ENCODE measurements at places on chromosomes 11 and 22. TPM values are rescaled to one million over a fixed set of nuclear protein-coding genes. Genes with fewer than 3 reads are reported as not detected.

- DNase-seq = peak; percentile 37
Observed at GRCh38 chr22:49046546-49047361, 780.9 kb downstream of the BRD1 start.

DNA sequence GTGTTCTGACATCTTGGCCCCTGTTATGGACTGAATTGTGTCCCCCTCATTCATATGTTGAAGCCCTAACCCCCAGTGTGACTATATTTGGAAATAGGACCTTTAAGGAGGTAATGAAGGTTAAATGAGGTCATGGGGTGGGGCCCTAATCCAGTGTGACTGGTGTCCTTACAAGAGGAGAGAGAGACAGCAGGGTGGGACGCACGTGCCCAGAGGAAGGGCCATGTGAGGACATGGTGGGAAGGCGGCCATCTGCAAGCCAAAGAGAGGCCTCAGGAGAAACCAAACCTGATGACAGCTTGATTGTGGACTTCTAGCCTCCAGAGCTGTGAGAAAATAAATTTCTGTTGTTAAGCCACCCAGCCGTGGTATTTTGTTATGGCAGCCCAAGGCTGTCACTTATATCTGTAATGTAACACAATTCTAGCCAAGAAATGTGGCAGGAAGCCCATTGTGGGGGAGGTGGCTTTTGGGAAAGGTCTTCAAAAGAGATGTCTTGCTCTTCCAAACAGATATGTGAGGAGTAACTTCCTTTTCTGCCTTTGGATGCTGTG, 23.7 kb downstream of the SLC22A6 start:
- DNase-seq = no peak

DNA sequence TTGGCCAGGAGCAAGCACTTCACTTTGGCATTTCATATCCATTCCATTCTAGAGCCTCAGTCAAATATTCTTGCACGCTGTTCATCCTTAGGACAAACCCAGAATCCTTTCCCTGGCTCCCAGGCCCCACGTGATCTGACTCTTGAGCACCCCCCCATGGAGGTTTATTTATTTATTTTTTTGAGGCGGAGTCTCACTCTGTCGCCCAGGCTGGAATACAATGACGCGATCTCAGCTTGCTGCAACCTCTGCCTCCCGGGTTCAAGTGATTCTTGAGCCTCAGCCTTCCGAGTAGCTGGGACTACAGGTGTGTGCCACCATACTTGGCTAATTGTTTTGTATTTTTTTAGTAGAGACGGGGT, 12.7 kb upstream of the TSGA10IP start:
- DNase-seq = no peak

GRCh38 chr11:128653801-128654231, 40.1 kb upstream of the FLI1 start:
- DNase-seq = no peak

C1QTNF5 gene
- not detected for total RNA-seq

DNA sequence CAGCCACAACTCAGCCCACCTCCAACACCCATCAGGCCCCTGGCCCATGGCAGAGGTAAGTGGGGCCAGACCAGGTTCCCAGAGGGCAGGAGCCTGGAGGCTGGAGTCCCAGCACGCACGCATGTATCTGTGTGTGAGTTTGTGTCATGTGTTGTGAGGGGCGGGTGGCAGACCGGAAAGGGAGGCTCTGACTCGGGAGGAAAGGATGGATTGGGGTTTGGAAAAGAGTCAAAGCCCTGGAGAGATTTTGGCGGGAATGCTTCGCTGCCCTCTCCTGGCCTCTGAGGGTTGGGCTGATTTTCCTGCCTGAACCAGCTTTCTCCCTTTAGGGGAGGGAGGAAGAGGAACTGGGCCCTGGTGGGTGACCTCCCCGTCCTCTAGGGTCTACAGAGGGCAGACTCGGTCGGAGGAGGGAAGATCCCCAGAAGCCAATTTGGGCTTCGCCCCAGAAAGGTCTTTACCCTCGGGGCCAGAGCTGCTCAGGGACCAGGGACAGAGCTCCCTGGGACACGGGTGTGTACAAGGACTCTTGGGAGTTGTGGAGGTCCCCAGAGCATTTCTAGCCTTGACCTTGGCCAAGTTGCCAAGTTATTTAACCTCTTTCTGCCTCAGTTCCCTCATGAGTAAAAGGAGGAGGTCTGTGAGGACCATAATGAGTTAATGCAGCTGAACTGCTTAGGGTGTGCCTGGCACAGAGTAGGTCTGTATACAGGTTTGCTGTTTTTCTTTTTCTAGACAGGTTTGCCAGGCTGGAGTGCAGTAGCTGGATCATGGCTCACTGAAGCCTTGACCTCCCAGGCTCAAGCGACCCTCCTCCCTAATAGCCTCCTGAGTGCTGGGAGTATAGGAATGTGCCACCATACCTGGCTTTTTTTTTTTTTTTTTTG, 6.9 kb downstream of the C11orf68 start:
- no peak for DNase-seq

DNA sequence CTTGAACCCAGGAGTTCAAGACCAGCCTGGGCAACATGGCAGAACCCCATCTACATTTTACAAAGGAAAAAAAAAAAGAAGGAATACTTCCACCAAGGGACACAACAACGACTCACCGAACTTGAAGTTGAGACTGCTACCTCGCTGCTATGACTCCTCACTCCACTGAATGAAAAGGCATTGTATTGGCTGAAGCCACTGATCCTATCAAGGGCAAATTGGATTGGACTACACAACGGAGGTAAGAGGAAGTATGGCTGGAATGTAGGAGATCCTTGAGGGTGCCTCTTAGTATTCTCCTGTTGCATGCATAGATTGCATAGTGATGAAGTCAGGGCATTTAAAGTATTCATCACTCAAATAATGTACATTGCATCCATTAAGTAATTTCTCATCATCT, 97.9 kb downstream of the CWF19L2 start:
- DNase-seq = no peak

TESMIN gene
- 6.3 TPM for total RNA-seq

TSGA10IP gene
- not detected for total RNA-seq

DNA sequence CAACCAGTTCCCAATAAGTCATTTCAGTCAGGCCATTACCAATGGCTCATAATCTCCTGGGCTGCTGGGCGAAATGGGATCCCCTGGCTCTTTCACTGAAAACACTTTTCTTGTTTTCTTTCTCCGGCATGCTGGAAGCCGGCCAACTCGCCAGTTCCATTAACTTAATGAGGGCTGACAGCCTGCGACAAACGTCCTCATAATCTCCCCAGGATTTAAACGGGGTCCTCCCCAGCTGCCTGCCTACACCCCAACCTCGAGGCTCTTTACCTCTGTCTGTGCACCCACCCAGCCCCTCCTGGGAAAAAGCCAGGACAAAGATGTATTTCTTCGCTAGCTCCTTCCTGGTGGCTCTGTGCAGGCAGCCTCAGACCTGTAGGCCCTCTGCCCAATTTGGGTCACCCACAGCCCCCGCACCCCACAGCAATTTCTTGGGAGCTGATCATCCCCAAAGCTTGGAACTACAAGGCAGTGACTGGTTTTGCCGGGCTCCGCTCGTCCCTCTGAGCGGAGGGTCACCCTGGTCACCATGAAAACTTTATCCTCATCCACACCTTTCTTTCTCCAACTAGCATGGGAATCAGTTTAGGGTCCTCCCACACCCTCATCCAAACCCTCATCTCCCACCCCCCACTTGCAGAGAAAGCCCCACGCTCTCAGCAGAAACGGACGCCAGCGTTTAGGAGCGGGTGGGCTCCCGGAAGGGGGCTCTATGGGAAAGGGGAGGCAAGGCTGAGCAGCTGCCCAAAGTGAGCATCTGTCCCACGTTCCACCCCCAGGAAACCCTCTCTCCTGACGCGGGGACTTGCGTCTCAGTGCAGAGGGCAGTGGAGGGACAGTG, 51.1 kb upstream of the KCNQ1OT1 start:
- DNase-seq = no peak

DNA sequence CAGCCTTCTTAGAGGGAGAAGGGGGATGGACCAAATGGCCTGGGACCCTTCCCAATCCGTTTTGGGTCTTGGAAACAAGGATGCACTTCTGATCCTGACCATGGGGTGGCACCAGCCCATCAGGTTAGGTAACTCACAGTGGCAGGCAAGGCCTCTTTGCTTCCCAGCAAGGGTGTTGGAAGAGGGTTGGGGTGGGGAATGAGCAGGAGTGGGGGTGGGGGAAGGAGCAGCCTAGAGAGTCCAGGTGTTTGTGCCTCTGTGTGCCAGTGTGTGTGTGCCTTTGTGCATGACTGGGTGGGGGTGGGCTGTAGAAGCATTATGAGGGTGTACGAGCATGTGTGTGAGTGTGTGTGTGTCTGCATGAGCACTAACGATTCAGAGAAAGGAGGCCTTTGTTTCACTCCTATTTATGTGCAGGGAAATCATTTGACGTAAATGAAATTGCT, 213.1 kb downstream of the INSC start:
- DNase-seq = no peak

LAMTOR1 gene
- 60.0 TPM for total RNA-seq
